ENCODE measurements at places on chromosomes 5 and 9.

DNA sequence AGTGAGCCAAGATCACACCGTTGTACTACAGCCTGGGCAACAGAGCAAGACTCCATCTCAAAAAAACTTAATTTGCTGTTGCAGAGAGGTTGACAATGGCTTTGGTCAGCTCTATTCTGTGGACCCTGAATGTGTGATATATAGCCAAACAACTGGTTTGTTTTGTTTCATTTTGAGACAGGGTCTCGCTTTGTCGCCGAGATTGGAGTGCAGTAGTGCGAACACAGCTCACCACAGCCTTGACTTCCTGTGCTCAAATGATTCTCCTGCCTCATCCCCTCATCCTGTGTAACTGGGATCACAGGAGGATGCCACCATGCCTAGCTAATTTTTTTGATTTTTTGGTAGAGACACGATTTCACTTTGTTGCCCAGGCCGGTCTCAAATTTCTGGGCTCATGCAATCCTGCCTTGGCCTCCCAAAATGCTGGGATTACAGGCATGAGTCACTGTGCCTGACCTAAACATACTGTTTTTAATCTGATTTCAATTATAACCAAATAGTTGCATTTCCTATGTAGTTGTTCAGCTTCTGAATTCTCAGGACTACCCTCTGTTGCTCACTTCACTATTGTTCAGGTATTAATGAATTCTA is 9.8 kb downstream of the RNF183 start:
- DNase-seq = no peak

DNA sequence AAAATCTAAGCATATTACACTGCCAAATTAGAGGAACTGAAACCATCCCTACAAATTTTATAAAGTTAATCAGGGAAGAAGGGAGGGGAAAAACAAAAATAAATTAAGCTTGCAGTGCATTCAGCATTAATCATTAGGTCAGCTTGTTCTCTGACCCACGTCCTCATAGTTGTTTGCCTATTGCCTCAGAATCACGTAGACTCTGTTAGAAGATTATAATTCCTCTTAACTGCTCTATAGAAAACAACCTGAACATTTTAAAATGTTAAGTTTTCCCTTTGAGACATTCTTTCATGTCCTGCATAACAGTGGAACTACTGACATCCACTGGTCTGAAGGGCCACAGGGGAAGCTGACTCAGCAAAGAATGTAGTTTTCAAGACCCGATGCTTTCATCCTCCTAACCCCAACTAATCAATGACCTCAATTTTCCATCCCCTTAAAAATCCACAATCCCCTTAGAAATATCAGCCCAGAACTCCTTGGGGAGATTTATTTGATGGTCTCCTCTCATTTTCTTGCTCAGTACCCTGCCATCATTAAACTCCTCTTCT is 112.4 kb downstream of the FBXO4 start:
- no peak for DNase-seq

DNA sequence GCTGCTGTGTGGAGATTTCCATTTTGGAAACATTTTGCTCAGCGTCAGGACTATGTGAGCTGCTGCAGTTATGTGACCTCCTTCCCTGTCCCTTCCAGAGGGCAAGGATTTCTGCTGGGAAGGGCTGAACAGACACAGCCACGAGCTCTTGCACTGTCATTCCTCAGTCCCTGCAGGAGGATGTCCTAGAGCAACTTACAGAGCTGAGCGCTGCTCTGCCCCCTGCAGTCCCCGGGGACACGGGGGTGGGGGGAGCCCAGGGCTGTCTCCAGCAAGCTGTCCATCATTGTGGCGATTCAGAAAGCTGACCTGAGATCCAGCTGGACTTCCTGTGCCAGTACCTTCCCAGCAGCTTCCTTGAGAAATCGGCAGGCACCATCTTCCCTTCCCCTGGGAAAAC is 28.0 kb upstream of the MAP1B start:
- DNase-seq = no peak

- DNase-seq = no peak
Observed at GRCh38 chr9:85408494-85408893, 333.3 kb downstream of the AGTPBP1 start.

- no peak for DNase-seq
Observed at GRCh38 chr9:98518556-98518955, 190.2 kb downstream of the GABBR2 start.

DNA sequence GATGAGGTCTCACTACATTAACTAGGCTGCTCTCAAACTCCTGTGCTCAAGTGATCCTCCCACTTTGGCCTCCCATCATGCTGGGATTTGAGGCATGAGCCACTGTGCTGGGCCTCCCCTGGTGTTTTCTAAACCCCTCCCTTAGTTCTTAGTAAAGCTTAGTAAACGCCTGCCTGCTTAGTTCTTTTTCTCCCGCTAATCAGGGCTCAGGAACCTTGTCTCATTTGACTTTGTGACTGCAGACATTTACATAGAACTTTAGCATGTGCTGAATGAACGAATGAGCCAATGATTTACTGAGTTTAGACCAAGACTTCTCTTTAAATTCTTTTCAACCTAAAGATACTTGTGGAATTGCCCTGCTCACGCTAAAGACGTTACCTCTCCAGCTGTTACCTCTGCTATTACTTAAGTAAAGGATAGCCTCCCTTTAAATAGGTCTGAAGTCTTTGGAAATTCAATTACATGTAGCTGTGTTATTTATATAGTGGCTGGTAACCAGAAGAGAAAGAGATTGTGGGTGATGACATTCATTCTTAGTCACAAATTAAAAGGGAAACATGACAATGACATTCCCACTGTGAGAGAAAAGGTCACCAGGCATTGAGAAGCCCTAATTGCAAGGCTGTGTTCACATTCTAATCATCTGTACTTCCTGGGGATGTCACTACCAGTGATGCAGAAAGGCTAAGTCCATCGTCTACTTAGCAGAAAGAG is 18.6 kb upstream of the SUSD1 start:
- DNase-seq = no peak

- no peak for DNase-seq
Observed at GRCh38 chr9:98360176-98360708, 104.8 kb upstream of the TBC1D2 start.

- DNase-seq = no peak
Observed at GRCh38 chr9:31259824-31260223, 1124.6 kb upstream of the ACO1 start.

DNA sequence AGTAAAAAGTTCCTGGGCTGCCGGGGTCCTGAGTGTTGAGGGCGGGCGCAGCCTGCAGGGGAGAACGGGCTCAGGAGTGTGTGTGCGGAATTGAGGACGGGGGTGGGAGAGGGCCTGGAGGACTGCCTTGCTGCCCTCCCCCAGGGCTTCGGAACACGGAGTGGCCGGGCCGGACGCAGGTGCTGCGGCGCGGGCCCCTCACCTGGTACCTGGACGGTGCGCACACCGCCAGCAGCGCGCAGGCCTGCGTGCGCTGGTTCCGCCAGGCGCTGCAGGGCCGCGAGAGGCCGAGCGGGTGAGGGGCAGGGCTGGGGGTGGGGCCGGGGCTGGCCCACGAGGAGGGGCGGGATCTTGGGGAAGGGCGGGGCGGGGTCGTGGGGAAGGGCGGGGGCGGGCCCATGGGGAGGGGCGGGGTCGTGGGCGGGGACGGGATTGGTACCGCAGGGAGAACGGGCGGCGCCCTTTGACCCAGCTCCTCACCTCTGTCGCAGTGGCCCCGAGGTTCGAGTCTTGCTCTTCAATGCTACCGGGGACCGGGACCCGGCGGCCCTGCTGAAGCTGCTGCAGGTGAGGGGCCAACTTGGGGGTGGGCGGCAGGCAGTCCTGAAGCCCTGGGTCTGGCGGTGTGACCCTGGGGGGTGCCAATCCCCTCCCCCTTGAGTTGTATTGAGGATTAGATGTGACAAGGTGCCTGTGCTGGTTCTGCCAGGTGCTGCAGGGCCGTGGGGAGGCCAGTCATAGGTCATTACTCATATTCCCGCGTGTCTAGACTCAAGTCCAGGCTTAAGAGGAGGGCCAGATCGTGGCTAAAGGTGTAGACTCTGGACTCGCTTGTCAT is 7.1 kb downstream of the FPGS start:
- no peak for DNase-seq

DNA sequence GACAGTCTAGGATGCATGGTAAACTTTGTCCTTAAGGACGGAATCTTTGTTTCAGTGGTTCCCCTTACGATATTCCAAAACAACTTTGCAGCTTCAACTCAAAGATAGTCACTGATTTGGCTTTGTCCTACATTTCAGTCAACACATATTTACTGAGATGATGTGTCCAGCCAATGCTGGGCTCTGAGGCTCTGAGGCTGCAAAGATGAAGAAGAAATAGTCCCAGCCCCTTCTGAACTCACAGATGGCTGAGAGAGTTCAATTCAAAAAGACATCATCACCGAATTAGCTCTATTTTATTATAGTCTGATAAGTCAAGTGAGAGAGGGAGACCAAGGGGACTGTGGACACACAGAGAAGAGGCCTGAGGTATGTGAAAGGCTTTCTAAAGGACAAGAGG is 544.0 kb downstream of the ACTL7B start:
- no peak for DNase-seq

GRCh38 chr5:38642189-38642911 is 85.9 kb upstream of the LIFR start:
- no peak for DNase-seq

GRCh38 chr5:132381614-132382013 is 12.1 kb downstream of the SLC22A5 start:
- DNase-seq = no peak

GRCh38 chr5:101943784-101944183 is 352.3 kb downstream of the SLCO4C1 start:
- no peak for DNase-seq

GRCh38 chr5:96177303-96177869 is 215.7 kb upstream of the ELL2 start:
- DNase-seq = no peak
